Activated CD8-positive, alpha-beta memory T cell treated with anti-CD3 and anti-CD28 coated beads for 4 hours (primary cell): ENCODE measurements at places on chromosomes 13 and 19.

- no peak for DNase-seq
Observed at GRCh38 chr19:30174791-30175190, 197.4 kb upstream of the ZNF536 start.

- no peak for DNase-seq
Observed at GRCh38 chr19:31601855-31602254, 252.6 kb upstream of the TSHZ3 start.

GRCh38 chr13:50969691-50970090 is 60.1 kb downstream of the RNASEH2B start:
- no peak for DNase-seq

- no peak for DNase-seq
Observed at GRCh38 chr13:24338721-24339120, 29.3 kb downstream of the C1QTNF9 start.

GRCh38 chr19:12064590-12065538 is at the start of gene ZNF844:
TSS of gene ZNF844 (plus strand) at chr19:12064731. CDS start at chr19:12064874, 143 bp downstream.
- DNase-seq, result peak; percentile 62

GRCh38 chr13:78160793-78161192 is 242.2 kb upstream of the EDNRB start:
- DNase-seq, result no peak

DNA sequence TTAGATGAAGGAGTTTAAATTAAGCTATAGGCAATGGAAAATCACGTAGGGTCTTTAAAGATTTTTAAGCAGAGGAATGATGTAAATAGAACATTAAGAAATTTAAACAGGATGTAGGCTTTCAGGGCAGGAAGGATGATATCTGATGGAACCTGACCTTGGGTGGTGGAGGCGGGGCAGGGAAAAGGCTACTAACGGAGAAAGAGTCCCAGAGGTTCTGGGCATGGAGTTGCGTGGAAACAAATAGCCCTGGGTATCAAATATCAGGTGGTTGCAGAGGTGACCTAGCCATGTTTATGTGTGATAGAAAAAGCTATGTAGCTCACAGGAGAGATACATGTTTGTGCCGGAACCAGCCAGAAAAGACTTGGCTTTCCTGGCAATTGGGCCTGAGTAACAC is 7.8 kb upstream of the CDK8 start:
- no peak for DNase-seq

- no peak for DNase-seq
Observed at GRCh38 chr19:45464852-45465441, 2.8 kb upstream of the FOSB start.

GRCh38 chr13:52155177-52155576 is 4.2 kb downstream of the NEK3 start:
- no peak for DNase-seq

DNA sequence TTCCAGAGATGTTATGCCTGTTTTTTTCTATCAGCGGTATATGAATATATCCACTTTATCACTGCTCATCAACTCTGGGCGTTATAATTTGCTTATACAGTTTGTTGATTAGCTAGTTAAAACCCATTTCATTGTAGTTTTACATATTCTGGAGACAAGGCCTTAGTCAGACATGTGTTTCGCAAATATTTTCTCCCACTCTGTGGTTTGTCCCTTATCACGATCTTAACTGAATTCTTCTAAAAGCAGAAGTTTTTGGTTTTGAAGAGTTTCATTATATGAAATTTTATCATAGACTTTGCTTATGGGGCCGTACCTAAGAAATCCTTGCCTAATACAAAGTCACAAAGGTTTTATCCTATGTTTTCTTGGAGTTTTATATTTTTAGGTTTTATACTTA is 84.6 kb downstream of the FRY start:
- no peak for DNase-seq

- no peak for DNase-seq
Observed at GRCh38 chr13:111948281-111948680, 118.7 kb upstream of the SOX1 start.

- no peak for DNase-seq
Observed at GRCh38 chr13:106503272-106503671, 32.2 kb downstream of the EFNB2 start.

DNA sequence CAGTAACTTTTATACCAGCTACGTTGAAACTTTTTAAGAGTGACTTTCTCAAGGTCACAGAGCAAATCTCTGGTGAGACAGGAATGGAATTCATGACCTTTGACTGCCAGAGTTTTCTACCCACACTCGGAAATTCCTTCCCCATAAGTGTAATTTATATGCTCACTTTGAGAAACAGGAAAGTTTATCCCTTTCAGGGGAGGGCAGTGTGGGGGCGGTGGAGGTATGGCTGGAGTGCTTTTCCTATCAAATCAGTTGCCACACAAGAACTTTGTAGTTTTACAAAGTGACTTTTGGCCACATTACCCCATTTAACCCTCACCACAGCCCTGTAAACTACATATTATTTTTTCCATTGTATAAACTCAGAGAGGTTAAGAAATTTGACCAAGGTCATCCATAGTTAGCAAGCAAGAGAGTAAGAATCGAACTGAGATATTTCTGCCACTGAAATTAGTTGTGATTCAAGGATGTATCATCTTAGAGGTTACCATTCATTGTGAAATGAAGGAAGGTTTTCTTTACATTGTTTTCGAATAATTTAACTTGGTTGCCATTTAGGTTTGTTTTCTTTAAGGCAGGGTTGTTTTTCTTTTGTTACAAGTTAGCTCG is 5.9 kb downstream of the KLF12 start:
- DNase-seq, result no peak

GRCh38 chr19:11281356-11282049 is 14.5 kb upstream of the TSPAN16 start:
- DNase-seq, result no peak

DNA sequence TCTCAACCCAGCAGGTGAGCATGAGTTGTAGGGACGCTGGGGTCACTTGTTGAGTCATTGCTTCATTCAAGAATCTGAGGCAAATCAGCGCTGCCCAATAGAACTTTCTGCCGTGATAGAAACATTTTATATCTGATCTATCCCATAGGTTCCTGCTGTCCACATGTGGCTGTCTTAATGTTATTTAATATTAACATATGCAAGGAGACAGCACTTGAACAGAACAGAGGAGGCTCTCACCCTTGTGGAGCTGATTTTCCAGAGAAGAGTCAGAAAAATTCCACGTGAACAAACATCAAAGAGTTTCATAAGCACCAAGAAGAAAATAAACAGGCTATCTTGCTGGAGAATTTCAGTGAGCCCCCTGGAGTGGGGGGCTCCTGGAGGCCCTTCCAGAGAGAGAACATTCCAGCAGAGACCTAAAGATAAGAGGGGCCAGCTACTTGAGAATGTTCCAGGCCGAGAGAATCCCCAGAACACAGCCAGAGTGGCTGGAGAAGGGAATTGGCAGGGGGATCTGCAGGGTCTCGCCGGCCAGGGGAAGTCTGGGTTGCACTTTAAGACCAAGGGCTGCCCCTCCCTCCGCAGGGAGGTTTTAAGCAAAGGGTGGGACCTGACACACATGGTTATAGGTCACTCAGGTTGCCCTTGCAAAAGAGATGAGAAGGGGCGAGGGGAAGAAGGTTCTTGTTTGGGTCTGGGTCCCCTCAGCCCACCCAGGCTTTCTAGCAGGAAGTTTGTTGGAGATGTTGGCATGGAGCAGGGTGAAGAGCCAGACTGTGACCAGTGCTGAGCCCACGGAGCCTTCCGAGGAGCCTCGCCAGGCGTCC is 135.7 kb downstream of the CRYL1 start:
- DNase-seq, result no peak

DNA sequence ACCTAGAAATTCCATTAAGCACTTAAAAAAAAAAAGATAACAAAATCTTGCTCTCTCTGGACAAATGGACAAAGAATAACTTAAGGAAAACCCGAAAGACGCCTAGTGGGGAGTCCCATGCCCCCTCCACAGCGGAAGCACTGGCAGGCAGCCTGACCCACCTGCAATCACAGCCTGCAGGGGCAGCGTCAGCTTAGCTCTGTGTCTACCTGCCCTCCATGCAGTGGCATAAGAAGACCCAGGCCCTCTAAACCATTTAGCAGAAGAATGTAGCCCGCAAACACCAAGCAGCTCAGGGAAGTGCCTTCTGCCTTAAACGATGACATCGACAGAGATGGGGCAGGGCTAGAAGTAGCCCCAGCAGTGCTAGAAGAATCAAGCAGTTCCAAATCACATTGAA is 36.0 kb downstream of the KCTD15 start:
- DNase-seq, result no peak

DNA sequence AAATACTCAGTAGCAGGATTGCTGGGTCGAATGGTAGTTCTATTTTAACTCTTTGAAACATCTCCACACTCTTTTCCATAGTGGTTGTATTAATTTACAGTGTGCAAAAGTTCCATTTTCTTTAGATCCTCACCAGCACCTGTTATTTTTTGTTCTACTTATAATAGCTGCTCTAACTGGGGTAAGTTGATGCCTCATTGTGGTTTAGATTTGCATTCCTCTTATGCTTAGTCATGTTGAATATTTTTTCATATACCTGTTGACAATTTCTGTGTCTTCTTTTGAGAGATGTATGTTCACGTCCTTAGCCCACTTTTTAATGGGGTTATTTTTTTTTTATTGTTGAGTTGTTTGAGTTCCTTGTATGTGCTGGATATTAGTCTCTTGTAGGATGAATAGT is 144.6 kb downstream of the NBEA start:
- no peak for DNase-seq

GRCh38 chr13:46035066-46035465 is 17.5 kb downstream of the ZC3H13 start:
- no peak for DNase-seq
